ENCODE measurements at places on chromosomes 13 and 19.

GRCh38 chr19:30307191-30307974 lies 64.8 kb upstream of the ZNF536 start:
- DNase-seq = no peak

- no peak for DNase-seq
Measured at GRCh38 chr13:74730556-74731331, 596.5 kb upstream of the KLF12 start.

GRCh38 chr13:109694972-109695371 lies 91.4 kb downstream of the IRS2 start:
- DNase-seq = peak; percentile 57

GRCh38 chr13:109897988-109898624 lies 111.7 kb upstream of the IRS2 start:
- DNase-seq = no peak

GRCh38 chr13:69769608-69770007 lies 338.0 kb upstream of the ATXN8OS start:
- DNase-seq = no peak

GRCh38 chr13:100442095-100442832 lies 146.3 kb downstream of the GGACT start:
- no peak for DNase-seq

GRCh38 chr19:38861368-38861767 lies 11.6 kb upstream of the HNRNPL start:
- DNase-seq = no peak

GRCh38 chr13:98487522-98487921 lies 89.4 kb downstream of the STK24 start:
- no peak for DNase-seq

GRCh38 chr19:48918071-48918470 lies 15.4 kb upstream of the DHDH start:
- no peak for DNase-seq

- DNase-seq = no peak
Measured at GRCh38 chr13:77429320-77430142, 102.6 kb upstream of the MYCBP2 start.

DNA sequence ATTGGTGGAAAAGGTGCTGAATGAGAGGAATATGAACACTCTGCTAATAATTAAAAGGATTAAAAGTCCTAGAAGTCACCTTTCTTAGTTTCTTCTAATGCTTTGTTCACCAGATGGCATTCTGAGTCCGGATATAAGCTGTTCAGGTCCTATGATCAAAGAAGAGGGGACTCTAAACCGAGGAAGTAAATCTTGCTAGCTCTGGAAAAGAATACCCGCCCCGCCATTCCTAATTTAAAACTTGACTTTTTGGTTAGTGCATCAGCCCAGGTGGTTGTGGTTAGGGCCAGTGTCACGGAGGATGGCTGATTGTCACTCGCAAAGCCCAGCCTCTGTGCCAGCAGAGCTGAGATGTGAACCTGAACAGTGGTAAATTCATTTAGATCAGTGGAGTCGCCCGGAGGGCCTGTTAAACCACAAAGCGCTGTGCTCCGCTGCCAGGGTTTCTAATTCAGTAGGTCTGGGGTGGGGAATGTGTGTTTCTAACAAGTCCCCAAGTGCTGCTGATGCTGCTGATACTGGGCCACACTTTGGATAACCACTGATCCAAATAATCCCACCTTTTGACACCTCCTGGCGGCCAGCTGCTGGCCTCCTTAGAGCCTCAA lies 425.4 kb downstream of the DCT start:
- no peak for DNase-seq

- DNase-seq = peak; percentile 99
Measured at GRCh38 chr19:48445606-48446481, at the start of gene GRWD1. TSS of gene GRWD1 (plus strand) at chr19:48445983. CDS start at chr19:48446006, 23 bp downstream.

DNA sequence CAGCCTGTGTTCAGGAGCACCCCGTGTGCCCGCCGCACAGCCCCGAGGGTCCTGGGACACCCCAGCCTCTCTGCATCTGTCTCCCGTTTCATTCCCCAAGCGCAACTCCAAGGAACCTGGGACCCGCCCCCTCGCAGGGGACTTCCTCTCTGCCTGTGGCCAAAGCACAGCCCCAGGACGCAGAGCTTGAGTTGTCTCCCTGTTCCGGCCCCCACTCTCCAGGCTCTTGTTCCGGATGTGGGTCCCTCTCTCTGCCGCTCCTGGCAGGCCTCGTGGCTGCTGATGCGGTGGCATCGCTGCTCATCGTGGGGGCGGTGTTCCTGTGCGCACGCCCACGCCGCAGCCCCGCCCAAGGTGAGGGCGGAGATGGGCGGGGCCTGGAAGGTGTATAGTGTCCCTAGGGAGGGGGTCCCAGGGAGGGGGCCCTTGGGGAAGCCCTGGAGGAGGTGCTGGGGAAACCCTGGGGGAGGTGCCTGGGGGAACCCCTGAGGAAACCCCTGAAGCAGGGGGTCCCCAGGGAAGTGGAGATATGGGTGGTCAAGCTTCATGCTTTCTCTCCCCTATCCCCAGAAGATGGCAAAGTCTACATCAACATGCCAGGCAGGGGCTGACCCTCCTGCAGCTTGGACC lies 1.3 kb downstream of the HCST start:
- peak; percentile 95 for DNase-seq

- no peak for DNase-seq
Measured at GRCh38 chr13:50884265-50884664, 25.3 kb upstream of the RNASEH2B start.

DNA sequence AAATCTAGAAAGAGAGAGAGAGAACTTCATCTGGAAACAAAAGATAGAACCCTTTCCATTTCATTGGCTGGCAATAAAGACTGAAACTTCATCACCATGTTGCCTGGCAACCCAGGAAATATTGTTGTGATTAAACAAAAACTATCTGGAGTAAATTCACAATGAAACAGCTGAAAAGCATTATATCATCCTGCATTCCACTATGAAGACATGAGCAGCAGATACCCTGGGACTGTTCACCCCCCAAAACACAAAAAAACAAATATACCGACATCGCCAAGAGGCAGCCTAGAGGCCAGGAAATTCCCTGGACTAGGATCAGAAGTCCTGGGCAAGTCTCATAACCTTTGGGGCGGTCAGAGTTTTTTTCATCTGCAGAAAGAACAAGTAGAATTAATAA lies 158.3 kb downstream of the FOXO1 start:
- no peak for DNase-seq

- DNase-seq = no peak
Measured at GRCh38 chr13:46173656-46174055, 8.3 kb downstream of the LCP1 start.

GRCh38 chr13:44259045-44260027 lies 114.3 kb upstream of the SERP2 start:
- peak; percentile 96 for DNase-seq

DNA sequence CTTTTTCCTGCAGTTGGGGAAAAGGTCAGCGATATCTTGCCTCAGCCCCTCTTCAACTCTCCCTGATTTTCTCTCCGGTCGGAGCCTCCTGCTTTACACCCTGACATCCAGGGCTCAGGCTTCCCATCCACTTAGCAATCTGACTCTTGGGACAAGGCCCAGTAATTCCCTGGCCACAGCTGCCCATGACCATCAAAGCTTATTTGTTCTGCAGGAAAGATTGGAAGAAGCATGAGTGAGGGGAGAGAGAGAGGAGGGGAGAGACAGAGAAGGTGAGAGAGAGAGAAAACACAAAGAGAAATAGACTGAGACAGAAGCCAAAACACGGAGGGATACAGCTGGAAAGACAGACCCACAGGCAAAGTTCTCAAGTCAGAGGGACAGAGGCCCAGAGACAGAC lies 13.7 kb downstream of the SYT3 start:
- no peak for DNase-seq

- DNase-seq = peak; percentile 84
Measured at GRCh38 chr19:5578097-5578846, 10.5 kb upstream of the TINCR start.

Measured in hematopoietic multipotent progenitor cell treated with erythropoietin and hydrocortisone succinate and interleukin-3 and kit ligand, for 6 days (in vitro differentiated cells).